Anterior cingulate cortex (tissue), 58 donors: ENCODE measurements at places on chromosomes 3 and 15.

DNA sequence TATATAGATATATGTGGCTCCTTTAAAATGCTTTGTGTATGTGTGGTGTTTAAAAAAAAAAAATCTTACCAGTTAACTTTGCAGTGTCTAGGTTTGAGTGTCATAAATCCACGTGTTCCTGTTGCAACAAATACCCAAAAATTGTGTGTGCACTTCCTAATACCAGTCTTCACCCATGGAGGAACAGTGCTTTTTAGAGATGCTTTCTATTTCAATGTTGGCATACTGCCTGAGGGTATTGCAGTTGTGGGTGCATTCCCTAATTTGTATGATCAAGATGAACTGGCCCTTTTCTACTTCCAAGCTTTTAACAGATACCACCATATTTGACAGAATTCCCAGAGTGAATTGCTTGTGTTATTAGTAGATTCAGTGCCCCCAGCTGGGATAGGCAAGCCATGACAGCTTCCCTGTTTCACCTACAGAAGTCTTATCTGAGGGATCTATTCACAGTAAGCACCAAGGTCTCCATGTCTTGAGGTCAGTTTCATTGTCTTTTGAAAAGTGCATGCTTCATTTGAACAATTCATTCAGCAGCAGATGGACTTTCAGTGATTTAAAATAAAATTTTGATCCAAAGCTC is 68.9 kb upstream of the GOLGA6B start:
- no peak for DNase-seq

DNA sequence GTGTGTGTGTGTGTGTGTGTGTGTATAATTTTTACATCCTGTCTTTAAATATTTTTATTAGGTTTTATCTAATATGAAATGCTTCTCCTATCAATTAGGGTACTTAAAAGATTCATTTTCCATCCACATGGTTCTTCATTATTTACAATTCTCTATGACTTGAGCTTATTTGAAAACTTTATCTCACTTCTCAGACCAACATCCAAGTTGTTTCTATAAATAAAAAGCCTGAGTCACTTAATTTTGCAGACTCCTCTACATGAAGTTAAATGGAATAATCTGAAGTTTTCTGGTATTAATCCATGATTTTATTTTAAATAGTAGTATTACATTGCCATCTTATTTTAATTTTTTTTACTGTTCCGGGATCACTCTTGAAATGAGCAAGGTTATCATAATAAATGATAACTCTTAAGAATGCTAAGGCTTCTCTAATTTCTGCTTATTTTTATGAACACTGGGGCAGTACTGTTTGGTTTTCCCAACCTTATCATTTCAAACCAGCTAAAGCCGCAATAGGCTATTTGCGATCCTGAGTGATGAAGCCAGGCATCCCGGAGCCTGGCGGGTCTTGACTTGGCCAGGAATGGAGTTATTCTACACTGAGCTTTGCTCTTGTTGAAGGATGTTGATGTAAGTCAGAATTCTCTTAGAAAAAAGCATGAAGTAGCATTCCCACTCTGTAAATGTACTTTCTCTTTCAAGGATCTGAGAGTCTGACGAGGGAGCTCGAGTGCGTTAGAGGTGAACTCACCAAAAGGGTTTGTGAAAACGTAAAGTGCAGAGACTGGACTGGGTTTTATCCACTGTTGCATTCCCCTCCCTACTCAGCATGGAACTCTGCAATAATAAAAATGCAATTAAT is 220.2 kb upstream of the LRTM1 start:
- DNase-seq: no peak

DNA sequence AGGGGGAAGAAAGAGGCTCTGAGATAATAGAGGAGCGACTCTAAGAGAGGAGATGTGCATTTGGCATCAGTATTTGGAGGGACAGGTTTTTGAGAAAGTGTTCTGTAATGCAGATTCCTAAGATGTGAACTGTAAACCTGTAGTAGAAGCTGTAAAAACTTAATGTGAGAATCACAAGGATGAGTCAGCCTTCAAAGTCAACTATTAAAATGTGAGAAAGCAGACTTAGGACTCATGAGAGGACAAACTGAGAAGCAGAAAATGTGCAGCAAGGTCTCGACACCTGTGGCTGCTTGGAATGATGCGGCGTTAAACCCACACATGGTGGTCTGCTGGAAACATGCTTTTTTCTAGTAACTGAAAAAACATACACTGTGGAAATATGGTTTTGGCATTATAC is 36.0 kb downstream of the USP13 start:
- no peak for DNase-seq

DNA sequence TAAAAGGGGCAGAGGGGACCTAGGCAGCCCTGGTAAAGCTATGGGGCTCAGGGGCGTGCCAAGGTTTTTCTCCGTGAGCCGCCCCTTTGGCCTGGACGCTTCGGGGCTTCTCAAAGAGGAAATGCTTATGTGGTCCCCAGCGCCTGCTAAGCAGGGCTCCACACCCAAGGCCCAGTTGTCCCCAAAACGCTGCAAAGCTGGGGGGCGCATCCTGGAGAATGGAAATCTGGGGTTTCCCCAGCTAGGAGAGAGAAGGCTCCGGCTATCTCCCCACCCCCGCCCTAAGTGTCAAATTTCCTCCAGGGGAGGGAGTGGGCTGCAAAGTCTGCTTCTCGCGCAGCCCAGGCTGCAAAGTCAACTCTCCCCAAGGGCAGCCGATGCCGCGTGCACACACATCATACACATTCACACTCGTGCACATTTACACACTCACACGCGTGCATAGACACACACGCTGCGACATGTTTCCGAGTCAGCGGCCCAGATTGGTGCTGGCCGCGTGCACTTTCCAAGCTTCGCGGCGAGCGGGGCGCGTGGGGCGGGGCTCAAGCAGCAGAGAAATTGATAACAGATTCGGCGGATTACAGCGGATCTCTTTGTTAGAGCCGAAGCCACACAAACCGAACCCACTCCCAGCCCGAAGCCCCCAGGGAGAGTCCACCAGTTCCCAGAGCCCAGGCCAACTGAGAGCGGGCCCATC is 4.5 kb downstream of the WNT5A start:
- DNase-seq: no peak

DNA sequence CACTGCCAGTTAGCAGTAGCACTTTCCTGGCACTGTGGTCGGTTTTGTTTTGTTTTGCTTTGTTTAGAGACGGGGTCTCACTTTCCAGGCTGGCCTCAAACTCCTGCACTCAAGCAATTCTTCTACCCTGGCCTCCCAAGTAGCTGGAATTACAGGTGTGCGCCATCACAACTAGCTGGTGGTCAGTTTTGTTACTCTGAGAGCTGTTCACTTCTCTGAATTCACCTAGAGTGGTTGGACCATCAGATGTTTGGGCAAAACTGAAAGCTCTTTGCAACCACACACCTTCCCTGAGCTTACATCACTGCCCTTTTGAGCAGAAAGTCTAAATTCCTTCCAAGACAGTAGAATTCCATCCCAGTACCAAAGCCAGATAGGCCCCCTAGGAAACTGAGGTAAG is 22.6 kb downstream of the CLDN18 start:
- DNase-seq: no peak

DNA sequence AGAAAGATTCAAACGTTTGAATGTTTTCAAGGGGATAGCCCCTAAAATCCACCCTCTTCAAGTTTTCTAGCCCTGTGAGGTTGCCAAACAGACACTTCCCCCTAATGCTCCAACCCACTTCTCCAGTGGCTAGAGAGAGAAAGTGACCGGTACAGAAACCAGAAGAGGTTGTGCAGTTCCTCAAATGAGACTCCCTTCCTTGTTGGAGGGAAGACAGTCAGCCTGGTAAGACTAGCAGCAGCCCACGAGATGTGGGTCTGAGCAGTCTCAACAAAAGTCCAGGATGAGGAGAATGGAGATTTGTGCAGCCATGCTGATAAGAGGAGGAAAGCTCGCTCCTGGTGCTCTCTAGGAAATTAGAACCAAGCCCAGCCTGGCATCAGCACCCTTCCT is 222.8 kb upstream of the TPRG1 start:
- no peak for DNase-seq

- no peak for DNase-seq
Measured at GRCh38 chr15:68303560-68304436, 26.3 kb downstream of the FEM1B start.

DNA sequence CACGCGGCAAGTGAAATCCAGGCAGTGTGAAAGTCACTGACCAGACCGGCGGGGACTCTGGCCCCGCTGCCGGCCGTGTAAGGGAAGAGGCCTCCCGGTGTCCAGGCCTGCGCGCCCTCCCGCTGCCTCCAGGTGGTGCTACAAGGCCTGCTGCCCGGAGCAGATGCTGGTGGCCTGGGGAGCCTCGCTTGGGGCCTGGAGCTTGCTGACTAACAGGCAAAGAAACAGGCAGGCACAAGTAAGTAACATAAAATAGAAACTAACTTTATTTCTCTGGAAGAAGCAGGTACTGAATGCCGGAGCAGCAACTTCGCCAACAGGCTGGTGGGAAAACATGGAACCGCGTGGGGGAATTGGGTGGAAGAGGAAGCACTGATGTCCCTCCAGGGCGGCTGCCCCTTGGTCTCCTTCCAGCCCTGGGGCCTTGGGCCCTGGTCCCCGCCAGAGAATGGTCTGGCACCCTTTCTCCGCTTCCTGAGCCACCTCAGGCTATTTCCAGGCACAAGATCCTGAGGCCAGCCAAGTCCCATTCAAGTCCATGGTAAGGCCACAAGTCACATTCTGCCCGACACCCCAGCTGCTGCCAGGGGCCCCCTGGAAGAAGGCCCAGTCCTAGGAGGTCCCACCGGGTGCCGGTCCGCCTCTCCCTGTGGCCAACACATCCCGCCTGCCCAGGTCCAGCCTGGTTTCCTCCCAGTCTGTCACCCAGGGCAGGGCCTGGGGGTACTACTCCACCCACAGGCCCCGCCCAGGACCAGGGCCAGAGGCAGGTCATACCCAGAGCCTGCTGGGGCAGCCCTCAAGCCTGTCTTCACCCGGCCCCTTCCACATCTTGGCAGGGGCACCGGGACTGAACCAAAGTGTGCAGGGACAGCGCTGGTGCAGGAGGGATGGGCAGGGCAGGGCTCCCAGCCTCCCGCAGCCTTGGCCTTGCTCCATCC is 45.0 kb downstream of the TNK2 start:
- DNase-seq: peak; percentile 84

DNA sequence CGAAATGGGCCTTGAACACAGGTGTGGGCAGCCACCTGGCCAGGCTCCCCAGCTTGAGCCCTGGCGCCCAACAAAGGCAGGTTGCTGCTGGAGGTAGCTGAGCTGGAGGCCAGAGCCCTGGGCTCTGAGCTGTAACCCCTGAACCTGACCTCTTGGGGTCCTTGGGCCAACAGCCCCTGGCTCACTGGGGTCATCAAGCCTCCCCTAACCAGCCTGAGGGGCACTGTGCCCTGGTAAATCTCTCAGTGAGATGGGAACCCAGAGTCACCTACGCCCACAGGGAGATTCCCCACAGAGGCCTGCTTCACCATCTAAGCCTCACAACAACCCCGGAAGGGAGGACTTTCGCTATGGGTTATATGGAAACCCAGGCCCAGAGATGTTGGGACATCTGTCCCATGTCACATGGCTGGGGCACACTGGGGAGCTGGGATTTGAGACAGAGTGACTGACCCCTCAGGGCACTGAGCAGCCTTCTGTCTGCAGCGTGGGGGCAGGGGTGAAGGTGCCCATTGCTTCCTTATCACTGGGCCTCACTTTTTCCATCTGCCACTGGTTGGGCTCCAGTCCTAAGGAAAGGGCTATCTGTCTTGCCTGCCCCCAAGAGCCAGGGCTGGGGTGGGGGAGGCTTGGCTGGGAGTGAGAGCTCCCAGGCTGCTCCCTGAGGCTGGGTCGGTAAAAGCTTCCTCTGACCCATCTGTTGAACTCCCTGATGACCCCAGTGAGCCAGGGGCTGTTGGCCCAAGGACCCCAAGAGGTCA is 59.1 kb downstream of the IQSEC1 start:
- no peak for DNase-seq

- DNase-seq: no peak
Measured at GRCh38 chr15:36958606-36959005, 141.7 kb downstream of the MEIS2 start.

DNA sequence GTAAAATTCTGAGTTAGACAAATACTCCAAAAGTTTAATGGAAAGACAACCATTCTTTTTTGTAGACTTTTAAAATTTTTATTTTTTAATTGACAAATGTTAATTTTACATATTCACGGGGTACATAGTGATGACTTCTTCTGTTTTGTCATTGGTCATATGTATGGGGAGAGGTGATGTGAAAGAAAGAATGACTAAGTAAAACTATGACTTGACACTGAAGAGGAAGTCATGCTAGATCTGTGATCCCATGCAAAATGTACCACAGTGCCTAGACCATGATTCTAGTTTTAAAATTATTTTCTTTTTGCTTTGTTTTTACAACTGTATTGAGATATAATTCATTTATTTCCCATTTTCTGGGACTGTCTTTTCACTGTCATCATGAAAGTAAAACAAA is 281.6 kb downstream of the MBNL1 start:
- DNase-seq: no peak

- DNase-seq: no peak
Measured at GRCh38 chr3:72178463-72179106, 393.6 kb upstream of the PROK2 start.

GRCh38 chr3:194446172-194446571 is 40.6 kb downstream of the ATP13A3 start:
- no peak for DNase-seq

GRCh38 chr3:187281191-187281714 is 10.3 kb downstream of the MASP1 start:
- no peak for DNase-seq

DNA sequence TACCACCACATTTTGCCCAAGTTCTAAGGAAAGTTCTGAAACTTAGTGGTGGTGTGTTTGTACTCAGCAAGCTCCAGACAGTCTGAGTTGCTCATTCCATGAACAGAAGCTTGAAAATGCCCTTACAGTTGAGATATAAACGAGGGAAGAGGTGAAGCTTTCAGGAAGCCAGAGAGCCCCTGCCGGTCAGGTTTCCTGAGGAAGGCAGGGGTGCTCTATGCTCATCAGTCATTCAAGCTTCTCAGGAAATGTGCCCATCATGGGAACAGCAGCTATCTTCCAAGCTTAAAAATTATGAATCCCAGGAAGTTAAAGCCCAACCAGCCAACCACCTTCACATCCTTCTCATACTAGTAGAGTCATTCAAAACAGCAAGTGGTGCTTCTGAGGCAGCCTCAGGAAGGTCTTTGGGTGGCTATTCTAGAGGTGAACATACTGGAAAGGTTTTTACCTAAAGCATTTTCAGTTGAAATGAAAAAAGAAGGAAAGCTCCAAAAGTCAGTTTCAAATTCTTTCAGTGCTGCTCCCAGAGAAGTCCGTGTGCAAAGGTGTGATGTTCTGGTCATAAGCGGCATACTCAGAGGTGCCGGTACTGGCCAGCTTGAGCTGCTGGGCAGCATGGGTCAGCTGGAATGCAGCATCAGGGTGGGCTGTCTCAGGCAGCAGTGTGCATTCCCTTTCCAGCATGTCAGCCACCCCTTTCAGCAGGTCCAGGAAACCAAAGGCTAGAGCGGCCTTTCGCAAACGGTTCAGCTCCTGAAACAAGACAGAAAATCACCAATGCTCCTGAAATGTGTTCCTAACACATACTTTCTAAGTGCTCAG is 31.8 kb downstream of the INTS14 start:
- DNase-seq: no peak

GRCh38 chr3:46849045-46849631 is 14.1 kb downstream of the MYL3 start:
- DNase-seq: no peak
